ENCODE measurements at places on chromosomes 5 and 9.

DNA sequence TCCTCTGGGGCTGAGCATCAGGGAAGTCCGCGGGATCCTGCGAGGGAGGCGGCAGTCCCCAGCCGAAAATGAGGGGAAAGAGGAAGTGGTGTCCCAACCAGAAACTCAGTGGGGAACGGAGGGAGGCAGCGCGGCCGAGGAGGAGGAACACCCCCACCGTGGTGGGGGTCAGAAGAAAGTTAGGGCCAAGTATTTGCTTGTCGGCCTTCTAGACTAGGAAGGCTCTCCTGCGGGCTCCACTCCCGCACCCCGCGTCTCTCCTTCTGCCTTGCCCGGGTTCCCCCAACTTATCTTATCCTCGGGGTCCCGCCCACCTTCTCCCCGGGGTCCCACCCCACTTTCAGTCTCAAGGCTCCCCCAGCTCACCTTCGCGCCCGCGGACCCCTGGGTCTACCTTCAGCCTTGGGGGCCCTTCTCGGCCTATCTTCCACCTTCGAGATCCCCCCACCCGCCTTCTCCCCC is 557 bp upstream of the PHF2 start:
- DNase-seq: peak; percentile 48

- DNase-seq: no peak
Observed at GRCh38 chr5:54832045-54832444, 153.3 kb downstream of the ESM1 start.

- DNase-seq: no peak
Observed at GRCh38 chr9:123102375-123103113, 69.1 kb downstream of the GPR21 start.

GRCh38 chr9:94866770-94867169 is 140.3 kb downstream of the AOPEP start:
- DNase-seq: no peak

DNA sequence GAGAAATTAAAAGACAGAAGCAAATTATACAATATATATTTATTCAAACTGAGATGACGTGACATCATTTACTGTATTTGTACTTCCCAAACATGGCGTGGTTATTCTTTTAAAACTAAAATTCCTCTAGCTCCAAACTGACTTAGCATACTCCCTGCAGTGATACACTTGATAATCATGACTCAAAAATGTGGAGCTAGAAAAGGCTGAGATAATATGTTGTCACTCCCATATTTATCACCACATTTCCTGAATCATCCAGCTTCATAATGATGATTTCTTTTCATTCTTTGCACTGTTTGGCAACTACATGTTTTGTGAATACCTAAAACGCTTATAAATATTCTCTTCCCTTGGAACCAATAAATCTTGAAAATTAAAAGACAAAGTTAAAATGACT is 341.0 kb downstream of the EBF1 start:
- DNase-seq: no peak

GRCh38 chr9:87551772-87552217 is 54.1 kb downstream of the DAPK1 start:
- no peak for DNase-seq

DNA sequence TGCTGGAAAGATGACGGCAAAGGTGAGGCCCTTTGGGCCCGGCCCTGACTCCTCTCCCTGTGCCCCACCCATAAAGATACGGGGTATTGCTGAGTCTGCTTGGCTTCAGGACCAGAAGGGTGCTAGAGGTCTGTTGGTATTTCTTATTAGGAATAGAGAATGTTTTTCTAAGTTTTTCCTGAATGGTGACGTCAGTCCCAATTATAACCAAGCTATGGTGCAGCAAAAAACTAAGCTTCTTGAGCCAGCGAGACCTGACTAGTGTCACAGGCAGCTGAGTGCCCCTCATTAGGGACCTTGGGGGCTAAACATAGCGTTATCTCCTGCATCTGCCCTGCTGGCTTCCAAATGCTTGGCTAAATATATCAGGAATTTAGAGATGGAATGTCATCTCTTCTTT is 151.0 kb upstream of the TBC1D2 start:
- DNase-seq: no peak

DNA sequence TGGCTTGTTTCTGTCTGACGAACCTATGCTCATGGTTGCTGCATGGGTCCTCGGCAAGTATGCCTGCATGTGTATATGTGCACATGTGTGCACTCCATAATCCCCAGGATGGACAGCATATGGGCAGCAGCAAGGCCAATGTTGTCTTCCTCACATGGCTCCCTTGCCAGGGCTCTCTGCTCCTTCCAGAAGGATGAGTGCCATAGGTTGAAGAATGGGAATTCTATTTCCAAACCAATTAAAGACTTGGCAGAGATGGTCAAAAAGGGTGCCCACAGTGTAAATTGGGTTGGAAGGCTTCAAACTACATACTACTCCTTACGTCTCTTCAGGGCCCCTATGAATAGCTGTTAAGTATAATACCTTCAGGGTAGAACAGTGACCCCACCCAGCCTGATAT is 212.1 kb downstream of the PBX3 start:
- no peak for DNase-seq

GRCh38 chr9:134063088-134063570 is 4.7 kb downstream of the BRD3 start:
- no peak for DNase-seq

- no peak for DNase-seq
Observed at GRCh38 chr9:37566716-37567115, 9.5 kb downstream of the FBXO10 start.

- DNase-seq: no peak
Observed at GRCh38 chr9:103458826-103459225, 463.7 kb downstream of the CYLC2 start.

DNA sequence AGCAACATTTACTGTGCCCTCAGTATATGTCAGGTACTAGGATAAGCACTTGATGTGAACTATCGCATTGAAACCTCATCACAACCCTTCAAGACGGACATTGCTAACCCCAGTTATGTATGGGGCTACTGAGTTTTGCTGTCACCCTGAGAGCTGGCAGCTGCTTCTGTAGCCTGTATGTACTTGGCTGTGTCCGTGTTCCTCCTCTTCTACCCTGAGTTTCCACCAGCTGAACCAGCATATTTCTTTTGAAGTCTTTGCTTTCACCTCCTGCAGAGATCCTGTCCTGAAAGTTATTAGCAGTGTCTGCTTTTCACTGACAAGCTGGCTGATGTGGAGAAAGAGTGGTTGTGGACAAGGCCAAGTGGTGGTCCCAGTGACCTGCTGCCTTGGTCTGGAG is 63.3 kb downstream of the ADGRV1 start:
- no peak for DNase-seq

GRCh38 chr9:7859701-7860334 is 60.2 kb upstream of the DMAC1 start:
- no peak for DNase-seq

DNA sequence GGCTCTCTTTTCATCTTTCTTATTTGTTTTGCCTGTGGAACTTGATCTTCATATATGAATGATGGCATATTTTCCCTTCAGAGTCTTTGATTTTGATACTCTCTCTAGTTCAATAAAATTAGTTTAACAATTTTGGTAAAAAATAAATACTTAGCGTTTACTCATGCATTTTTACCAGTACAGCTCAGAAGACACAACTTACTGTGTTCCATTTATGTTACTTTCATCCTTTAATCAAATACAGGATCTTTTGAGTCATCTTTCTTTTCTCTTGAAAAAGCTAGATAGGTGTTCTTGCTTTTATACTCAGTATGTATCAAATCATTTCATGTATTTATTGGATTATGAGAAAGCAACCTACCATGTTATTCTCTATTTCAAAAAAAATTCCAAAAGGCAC is 47.1 kb upstream of the RICTOR start:
- no peak for DNase-seq

GRCh38 chr9:16532681-16533450 is 337.6 kb downstream of the BNC2 start:
- no peak for DNase-seq

- no peak for DNase-seq
Observed at GRCh38 chr5:11609570-11610303, 294.5 kb downstream of the CTNND2 start.

- no peak for DNase-seq
Observed at GRCh38 chr5:174528821-174529544, 195.4 kb upstream of the MSX2 start.

- DNase-seq: no peak
Observed at GRCh38 chr5:132470596-132470995, 20.0 kb downstream of the IRF1 start.

- DNase-seq: no peak
Observed at GRCh38 chr9:129933185-129934040, 98.2 kb downstream of the USP20 start.
